ENCODE measurements at places on chromosomes 6 and 20. TPM values are rescaled to one million over a fixed set of nuclear protein-coding genes. Genes with fewer than 3 reads are reported as not detected.

Gene HLA-DOA
- not detected for total RNA-seq

Gene DEFB132
- not detected for total RNA-seq

Gene FAM209A
- not detected for total RNA-seq

Gene OLIG3
- total RNA-seq, result not detected

Gene STMND1
- not detected for total RNA-seq

Gene CD93
- 2.8 TPM for total RNA-seq

Gene ANKRD66
- not detected for total RNA-seq

Gene PABPC1L
- total RNA-seq, result 8.6 TPM

Gene DACT2
- 2.7 TPM for total RNA-seq

Gene ECT2L
- total RNA-seq, result not detected

Gene TNFRSF21
- total RNA-seq, result 9.4 TPM

Gene GPR6
- not detected for total RNA-seq

Gene PSORS1C2
- not detected for total RNA-seq

Gene PSORS1C1
- total RNA-seq, result 0.19 TPM

Gene OXT
- total RNA-seq, result not detected

Gene STMN3
- total RNA-seq, result 9.8 TPM

Gene PBOV1
- not detected for total RNA-seq

Gene SEMG1
- not detected for total RNA-seq

Gene BHLHE23
- total RNA-seq, result not detected

Gene ESF1
- total RNA-seq, result 14.9 TPM

Gene TOMM34
- total RNA-seq, result 40.5 TPM

Gene CST4
- total RNA-seq, result 0.77 TPM

Gene RAET1L
- not detected for total RNA-seq

Gene RNF39
- 0.28 TPM for total RNA-seq

Gene RAET1E
- total RNA-seq, result not detected

Gene FABP7
- not detected for total RNA-seq

Gene PSMB9
- 52.9 TPM for total RNA-seq

Gene ARID1B
- total RNA-seq, result 24.8 TPM

Gene SLC18B1
- total RNA-seq, result 6.8 TPM

Gene CAGE1
- total RNA-seq, result under 0.01 TPM

Gene MACROD2
- total RNA-seq, result under 0.01 TPM

Gene SEL1L2
- not detected for total RNA-seq

Gene C20orf202
- total RNA-seq, result not detected

Gene MDFI
- 1.3 TPM for total RNA-seq

Gene NKX2-4
- total RNA-seq, result not detected

Gene TRIM10
- under 0.01 TPM for total RNA-seq
